ENCODE measurements at places on chromosomes 3 and 15. TPM values are rescaled to one million over a fixed set of nuclear protein-coding genes. Genes with fewer than 3 reads are reported as not detected.

The TAGLN3 gene
- 0.78 TPM for total RNA-seq

The PLA2G4F gene
- not detected for total RNA-seq

The P2RY1 gene
- total RNA-seq, result 0.15 TPM

The PYGO1 gene
- not detected for total RNA-seq

All from activated CD4-positive, alpha-beta memory T cell treated with anti-CD3 and anti-CD28 coated beads for 36 hours (primary cell).